ENCODE measurements at places on chromosomes 3 and 15.

- DNase-seq: peak; percentile 98
Measured at GRCh38 chr3:24704496-24704895, 209.8 kb upstream of the THRB start.

DNA sequence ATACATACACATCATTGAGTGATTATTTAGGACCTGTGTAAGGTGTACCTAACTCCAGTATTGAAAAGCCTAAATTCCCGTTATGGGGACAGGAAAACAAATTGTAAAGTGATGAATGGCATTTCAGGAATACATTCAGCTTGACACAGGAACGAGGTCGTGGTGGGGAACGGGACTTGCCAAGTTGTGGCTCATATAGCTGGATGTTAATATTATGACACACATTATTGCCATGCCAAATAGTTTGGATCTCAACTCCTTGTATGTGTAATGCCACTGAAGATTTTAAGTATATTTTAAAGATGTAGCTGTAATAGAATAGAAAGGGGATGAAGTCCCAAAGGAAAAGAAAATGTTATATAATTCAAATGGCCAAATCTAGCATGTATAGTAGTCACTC lies 227.2 kb upstream of the GOLIM4 start:
- no peak for DNase-seq

- no peak for DNase-seq
Measured at GRCh38 chr3:23244324-23245041, 41.4 kb downstream of the UBE2E2 start.

GRCh38 chr3:77524946-77525682 lies 485.2 kb downstream of the ROBO2 start:
- DNase-seq: no peak

- no peak for DNase-seq
Measured at GRCh38 chr3:121997372-121997771, 24.7 kb downstream of the ILDR1 start.

DNA sequence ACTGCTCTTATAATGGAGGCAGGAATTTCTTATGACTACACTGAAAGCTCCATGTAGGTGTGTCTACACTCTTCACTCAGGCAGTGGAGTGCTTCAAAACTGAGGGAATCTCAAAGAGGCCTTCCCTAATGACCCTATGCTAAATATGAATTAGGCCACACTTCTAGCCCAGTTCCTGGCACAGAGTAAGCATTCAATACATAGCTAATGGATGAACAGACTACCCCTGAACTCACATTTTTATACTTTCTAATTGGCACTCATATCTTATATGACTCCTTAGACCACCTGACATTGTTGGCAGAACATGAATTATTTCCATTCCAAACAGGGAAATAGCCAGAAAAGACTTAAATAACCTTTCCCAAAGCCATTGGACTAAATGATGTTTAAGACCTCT lies 3.4 kb downstream of the RARRES1 start:
- no peak for DNase-seq

DNA sequence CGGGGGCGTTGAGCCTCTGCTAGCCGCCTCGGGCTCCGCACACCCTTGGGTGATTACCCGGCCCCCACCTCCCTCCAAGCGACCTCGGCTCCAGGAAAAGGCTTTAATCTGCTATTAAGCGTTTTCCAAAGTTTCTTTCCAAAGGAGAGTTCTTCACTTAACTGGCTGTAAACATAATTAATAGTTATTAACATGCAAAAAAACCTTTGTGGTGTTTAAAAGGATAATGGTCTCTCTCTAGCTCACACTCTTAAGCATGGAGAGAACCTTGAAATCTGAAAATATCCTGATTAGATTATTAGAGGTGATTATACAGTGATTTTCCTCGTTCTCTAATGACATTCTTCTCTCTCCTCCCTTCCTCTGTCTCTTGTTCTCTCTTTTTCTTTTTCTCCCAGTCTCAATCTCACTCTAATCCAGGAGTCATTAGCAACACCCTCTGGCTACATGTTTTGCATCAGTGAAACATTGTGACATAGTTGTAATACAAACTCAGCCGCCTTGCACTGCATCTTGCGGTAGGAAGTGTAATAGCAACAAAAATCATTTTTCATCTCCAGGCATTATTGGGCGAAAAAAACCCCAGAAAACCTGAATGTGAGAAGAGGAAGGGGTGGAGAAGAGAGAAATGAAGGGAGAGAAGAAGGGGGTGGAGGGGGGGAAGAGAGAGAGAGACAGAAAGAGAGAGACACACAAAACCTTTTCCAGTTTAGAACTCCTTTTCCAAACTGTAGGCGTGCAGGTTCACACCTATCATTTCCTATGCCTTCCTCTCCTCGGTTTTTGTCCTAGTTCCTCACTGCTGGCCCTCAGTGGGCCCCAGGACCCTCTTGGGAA lies 24.4 kb downstream of the NR2F2 start:
- peak; percentile 76 for DNase-seq

DNA sequence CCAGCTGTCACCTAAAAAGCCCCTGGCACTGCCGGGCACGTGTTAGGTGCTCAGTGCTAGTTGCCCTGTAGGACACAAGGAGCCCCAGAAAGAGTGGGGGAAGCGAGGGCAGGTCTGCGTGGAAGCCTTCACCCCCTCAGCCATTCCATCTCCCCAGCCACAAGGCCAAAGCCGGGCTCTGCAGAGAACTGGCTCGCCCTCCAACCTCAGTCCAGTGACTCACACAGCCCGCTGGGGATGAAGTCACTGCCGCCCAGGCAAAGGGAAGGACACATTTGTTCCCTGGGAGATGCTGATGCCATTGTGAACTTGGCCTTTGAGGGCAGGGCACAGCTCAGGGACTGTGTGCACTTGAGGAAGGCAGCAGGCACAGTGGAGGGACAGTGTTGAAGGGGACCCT lies 48.1 kb downstream of the IQSEC1 start:
- DNase-seq: peak; percentile 49

- DNase-seq: no peak
Measured at GRCh38 chr15:94535298-94536048, 304.1 kb downstream of the MCTP2 start.

- no peak for DNase-seq
Measured at GRCh38 chr3:133089906-133090485, 51.8 kb downstream of the TMEM108 start.

DNA sequence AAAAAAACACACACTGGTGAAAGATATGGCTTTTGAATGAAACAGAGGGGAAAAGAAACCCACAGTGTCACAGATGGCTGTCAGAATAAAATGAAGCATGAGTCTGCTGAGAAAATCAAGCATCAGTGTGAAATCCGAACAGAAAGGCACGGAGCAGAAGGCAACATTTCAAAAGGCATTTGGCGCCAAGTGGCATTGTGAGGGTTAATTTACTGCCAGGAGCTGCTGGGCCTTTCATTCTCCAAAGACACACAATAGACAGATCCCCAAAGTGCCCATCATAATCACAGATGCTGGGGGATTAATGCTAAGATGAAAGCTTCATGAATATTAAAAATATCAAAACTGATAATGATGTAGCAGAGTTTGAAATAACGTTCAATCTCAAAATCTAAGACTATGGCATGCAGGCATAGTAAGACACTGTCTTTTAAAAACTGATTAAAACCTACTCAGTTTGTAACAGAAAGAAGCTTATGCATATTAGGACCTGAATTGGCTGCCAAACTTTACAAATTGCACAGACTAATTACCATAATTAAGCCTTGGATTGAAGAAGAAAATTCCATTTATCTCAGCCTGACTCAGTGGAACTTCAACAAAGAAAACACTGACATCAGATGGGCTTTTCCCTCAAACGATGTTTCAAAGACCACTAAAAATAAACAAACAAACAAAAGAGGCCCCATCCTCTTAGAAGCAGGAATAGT lies 589.2 kb downstream of the ROBO1 start:
- DNase-seq: no peak

- DNase-seq: no peak
Measured at GRCh38 chr15:77846360-77846759, 213.6 kb upstream of the LINGO1 start.

GRCh38 chr15:62894322-62895085 lies 148.0 kb upstream of the TPM1 start:
- peak; percentile 18 for DNase-seq

GRCh38 chr15:38788918-38789317 lies 224.3 kb upstream of the RASGRP1 start:
- peak; percentile 42 for DNase-seq

DNA sequence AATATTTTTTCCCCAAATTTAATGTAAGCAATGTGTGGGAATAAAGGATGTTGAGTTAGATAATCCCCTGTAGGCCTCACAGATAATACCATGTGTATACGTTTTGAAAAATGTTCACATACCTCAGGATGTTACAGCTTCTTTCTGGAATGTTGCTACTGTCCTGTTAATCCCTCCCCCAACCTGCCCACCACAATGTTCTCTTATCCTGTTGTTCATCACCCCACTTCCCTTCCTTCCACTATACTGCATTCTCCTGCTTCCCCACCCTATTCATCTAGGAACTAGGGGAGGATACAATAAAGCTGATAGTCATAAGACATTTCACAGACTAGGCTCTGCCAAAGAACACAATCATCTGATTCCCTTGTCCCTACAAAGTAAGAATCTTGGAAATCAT lies 92.1 kb downstream of the IGF2BP2 start:
- peak; percentile 85 for DNase-seq

DNA sequence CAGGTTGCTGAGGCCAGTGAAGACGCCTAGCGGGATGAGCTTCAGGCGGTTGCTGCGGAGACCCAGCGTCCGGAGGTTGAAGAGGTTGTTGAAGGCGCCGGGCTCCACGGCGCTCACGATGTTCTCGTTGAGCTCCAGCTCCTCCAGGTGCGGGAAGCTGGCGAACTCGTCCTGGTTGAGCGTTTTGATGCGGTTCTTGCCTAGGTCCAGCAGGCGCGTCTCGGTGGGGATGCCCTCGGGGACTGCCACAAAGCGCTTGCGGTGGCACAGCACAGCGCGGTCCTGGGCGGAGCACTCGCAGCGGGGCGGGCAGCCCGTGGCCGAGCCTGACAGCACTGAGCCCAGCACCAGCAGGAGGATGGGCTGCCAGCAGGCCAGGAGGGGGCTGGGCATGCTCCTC lies 17.2 kb downstream of the LINGO1 start:
- no peak for DNase-seq

- peak; percentile 95 for DNase-seq
Measured at GRCh38 chr3:48439820-48440589, at the start of the genes CCDC51 and TMA7. Gene CCDC51 (minus strand): TSS chr3:48440119. CDS start chr3:48435128, 4,991 bp downstream. Gene TMA7 (plus strand): TSS chr3:48440257. CDS start chr3:48440297, 40 bp downstream.

GRCh38 chr15:97875025-97875512 lies 85.4 kb upstream of the ARRDC4 start:
- no peak for DNase-seq

- no peak for DNase-seq
Measured at GRCh38 chr3:3605226-3605625, 194.0 kb upstream of the LRRN1 start.

GRCh38 chr3:61090389-61091169 lies 160.7 kb downstream of the FHIT start:
- no peak for DNase-seq

DNA sequence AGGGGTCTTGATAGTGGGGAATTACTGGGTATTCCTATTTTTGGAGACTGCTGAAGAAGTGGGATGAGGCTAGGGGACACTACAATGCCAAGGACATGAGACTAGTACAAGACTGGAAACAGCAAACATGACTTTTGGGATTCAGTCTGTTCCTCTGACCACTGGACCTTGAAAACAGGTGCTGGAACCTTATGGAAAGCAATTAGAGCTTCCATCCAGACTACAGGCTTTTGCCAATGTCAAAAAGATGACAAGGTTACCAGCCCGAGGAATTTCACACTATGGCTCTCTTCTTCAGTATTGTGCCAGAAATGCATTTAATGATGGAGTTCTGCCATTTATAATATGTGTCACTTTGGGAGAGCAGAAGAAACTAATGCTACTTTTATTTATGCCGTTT lies 282.6 kb downstream of the GAP43 start:
- DNase-seq: no peak

GRCh38 chr3:88767746-88768145 lies 339.7 kb upstream of the EPHA3 start:
- DNase-seq: no peak

- DNase-seq: peak; percentile 95
Measured at GRCh38 chr15:59165726-59166125, 40.9 kb upstream of the LDHAL6B start.

DNA sequence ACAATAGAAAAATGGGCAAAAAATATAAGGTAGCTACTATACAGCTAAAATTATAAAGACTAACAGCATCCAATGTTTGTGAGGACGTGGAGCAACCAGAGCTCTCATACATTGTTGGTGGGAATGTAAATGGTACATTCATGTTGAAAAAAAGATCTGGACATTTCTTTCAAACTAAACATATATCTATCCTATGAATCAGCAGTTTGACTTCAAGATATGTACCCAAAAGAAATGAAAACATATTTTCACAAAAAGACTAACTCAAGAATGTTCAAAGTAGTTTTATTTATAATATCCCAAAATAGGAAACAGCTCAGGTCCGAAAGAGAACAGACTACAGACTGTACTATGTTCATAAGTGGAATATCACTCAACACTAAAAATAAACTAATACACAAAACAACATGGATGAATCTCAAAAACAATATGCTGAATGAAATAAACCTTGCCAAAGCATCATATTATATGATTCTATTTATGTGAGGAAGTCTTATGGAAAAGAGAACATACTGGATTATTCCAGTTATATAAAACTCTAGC lies 8.8 kb upstream of the TTBK2 start:
- DNase-seq: no peak

DNA sequence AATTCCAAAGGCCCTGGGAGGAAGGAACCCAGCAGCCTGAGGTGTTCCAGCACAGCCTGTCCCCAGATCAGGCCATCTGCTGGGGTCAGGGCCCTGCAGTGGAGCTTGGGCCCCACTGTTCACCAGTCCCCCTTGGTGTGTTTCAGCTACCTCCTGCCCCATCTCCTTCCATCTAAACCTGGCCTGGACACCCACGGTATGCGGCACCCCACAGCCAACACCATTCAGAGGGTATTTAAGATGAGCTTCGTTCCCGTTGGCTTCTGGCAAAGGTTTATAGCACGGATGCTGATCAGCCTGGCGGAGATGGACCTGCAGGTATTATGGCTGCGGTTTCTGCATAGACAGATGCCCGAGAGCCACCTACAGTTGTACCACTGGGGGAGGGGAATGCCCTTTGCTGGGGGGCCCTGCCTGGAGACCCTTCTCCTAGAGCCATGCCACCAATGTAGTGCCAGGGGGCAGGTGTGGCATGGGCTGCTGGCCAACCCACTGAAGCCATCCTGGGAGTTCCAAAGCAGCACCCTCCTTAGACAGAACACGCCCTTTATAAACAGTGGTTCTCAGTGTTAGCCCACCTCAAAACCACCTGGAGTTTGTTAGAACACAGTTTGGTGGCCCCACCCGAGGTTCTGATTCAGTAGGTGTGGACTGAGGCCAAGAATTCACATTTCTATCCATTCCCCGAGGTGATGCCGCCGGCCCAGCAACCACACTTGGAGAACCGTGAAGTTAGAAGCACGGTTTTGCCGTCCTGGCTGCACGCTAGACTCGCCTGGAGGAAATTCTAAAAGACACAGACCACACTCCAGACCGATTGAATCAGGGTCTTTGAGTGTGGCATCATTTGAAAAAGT lies 126.9 kb downstream of the LRRK1 start:
- no peak for DNase-seq

DNA sequence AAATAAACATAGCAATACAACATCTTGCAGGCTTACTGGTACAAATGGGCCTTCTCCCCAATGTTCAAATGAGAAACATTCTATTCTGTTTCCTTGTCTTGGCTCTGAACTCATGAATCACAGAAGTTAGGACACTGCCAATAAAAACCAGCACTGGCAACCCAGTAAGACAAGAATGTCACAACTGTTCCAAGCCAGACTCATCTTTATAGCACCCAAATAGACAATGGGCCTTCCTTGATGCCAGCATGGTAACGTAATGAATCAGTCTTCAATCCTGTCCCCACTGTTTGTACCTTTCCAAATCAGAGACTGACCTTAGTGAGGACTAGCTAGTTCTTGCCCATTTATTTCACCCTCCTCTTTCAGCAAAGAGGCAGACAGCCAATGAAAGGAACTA lies 14.1 kb upstream of the RPS17 start:
- no peak for DNase-seq

Data from bronchial epithelial cell (primary cell).